Fibroblast of pulmonary artery (primary cell): ENCODE measurements at places on chromosomes 1 and 21.

- no peak for DNase-seq
These were observed 423.3 kb upstream of the ADGRL2 start for GRCh38 chr1:81377406-81377805.

- DNase-seq, result no peak
These were observed 846.9 kb upstream of the ADAMTS5 start for GRCh38 chr21:27813750-27814149.

DNA sequence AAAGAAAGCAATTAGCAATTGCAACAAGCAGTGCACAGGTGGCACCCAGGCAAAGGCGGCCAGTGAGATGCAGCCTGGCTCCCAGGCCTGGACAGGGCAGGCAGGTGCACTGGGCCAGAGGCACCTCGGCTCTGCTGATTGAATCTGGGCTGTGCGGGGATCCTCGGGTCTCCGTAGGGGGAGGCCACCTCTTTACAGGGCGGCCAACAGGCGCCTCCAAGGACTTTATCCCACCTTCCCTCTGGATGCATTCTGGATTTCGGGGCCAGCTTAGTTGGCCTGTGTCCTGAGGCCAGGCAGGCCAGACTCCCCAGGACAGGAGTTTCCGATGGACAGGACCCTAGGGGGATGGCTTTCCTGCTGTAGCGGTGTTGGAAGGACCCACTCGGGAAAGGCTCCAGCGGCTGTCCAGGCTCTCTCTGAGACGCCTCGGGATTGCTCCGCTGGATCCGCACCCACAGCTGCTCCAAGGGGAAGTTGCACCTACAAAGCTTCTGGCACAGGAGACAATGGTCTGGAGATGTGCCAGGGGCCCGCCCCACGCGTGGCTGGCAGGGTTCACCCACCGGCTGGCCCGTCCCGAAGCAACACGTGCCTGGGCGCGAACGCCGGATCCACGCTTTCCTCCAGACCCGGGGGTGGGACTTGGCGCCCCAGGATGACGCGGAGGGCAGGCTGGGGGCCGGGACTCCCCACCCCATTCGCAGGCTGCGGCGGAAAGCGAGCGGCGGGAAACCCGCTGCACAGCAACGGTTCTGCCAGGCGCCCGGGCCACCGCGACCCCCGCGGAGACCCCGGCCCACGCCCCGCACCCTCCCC, 810 bp downstream of the SLC19A1 start:
- DNase-seq, result peak; percentile 70

DNA sequence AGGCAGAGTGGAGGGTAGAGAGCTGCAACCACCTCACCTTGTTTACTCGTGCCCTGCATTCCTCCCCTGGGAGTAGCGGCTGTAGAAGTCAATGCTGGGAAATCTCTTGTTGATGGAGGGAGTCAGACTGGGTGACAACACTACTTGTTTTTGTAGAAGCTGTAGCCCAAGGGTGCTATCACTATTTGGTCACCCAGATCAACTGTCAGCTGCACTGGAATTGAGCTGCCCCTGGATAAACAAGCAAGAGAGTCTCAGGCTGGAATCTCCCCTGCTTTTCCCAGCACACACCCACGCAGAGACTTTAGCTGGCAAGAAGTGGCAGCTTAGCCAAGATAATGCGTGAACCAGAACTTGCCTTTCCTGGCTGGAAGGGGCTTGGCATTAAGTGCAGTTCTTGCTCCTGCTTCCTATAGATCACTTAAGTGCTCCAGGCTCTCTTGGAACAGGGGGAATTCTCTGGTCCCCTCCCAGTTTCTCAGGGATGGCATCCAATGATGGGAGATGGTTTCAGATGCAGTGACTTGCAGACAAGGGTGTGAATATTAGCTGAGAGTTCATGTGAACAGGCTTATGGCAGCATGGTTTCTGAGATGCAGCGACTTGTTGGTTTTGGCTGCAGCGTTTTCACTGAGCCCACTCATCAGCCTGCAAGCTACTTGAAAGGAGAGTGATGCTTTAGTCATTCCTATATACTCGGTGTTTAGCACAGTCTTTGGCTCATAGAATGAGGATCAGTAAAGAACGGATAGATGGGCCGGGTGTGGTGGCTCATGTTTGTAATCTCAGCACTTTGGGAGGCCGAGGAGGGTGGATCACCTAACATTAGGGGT, 16.8 kb downstream of the ATP2B4 start:
- DNase-seq, result peak; percentile 60

DNA sequence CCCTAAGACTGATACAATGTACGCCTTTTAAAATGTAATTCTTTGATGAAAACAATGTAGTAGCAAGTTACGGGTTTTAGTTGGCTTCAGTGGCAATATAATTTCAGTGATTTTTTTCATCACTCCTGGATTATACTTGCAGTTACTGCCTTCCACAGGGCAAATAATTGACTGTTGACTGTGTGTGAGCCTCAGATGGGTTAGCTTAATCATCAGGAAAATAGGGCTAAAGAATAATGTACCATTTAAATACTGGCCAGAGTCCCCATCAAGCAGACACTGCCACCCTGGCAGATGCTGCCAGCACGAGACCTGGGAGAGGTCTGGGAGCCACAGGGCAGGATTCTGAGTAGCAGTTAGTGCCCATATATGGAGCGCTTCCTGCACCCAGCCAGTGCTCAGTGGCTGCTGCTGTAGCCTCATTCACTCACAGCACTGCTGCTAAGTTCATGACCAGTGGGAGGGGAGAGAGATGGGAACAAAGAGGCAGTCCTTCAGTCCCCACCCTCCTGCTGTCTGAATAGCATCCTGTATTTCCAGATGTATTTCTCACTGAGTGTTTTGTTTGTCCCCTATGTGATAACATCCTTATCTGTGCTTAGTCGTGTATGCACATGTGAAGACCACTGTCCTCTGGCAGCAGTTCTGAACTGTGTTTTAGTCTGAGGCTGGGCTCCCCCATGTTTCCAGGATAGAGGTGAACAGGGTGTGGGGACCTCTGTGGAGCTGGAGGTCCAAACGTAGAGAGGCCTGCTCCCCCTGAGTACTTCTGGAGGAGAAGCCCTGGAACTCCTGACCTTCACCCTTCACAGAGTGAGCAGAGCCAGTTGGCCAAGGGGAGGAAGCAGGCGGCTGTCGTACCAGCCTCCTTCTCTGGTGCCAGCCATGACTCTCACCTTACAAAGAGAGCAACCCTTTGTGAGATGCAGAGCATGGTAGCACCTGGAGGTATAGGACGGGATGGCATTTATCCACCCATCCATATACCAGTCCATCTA, 80.4 kb downstream of the ADARB1 start:
- peak; percentile 75 for DNase-seq

GRCh38 chr1:203612932-203613682, 13.5 kb upstream of the ATP2B4 start:
- no peak for DNase-seq

DNA sequence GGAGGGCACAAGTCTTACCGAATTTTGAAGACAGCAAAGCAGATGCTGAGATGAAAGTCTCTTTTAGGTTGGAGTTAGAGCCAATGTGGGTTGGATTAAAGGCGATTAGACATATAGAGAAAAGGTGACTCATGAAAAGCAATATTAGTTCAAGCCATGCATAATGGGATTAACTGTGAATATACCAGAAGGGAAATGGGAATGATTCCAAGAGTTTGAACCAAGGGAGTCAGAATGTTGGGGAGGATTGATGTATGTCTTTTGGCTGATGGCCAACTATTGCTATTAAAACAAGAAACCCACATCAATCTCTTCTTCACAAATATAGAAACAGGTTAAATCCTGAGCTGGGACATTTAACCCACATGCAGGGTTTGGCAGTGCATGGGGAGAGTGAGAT, 1.2 kb downstream of the HMGCS2 start:
- DNase-seq, result no peak

GRCh38 chr1:2050793-2051682, 827 bp downstream of the PRKCZ start:
- no peak for DNase-seq

- DNase-seq, result no peak
These were observed 1.3 kb upstream of the CTRC start for GRCh38 chr1:15436881-15437442.

DNA sequence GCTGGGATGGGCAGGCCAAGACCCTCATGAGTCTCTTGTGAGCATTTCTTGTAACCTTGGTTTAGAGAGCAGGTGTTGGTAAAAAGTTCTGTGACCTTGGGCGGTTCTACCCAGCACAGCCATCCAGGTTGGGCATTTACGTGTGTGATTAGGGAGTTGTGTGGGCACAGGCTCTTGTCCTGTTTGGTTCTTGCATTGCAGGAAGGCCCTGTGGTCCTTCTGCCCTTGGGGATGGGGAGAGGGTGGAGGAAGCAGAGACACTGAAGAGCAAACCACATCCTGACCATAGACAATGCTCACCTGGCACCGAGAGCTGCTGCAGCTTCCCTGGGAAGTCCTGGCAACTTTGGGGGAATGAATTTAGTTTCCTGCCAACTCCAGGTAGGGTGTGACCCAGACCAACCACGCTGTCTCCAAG, 25.6 kb downstream of the RNF187 start:
- DNase-seq, result no peak

GRCh38 chr1:33049371-33049770, 12.7 kb upstream of the AK2 start:
- DNase-seq, result no peak

- DNase-seq, result peak; percentile 45
These were observed 99.9 kb upstream of the TIAM1 start for GRCh38 chr21:31443736-31444521.

- DNase-seq, result no peak
These were observed 47.9 kb upstream of the LAPTM5 start for GRCh38 chr1:30805304-30806003.

GRCh38 chr21:44875316-44875700, 1.8 kb upstream of the PTTG1IP start:
- peak; percentile 67 for DNase-seq

DNA sequence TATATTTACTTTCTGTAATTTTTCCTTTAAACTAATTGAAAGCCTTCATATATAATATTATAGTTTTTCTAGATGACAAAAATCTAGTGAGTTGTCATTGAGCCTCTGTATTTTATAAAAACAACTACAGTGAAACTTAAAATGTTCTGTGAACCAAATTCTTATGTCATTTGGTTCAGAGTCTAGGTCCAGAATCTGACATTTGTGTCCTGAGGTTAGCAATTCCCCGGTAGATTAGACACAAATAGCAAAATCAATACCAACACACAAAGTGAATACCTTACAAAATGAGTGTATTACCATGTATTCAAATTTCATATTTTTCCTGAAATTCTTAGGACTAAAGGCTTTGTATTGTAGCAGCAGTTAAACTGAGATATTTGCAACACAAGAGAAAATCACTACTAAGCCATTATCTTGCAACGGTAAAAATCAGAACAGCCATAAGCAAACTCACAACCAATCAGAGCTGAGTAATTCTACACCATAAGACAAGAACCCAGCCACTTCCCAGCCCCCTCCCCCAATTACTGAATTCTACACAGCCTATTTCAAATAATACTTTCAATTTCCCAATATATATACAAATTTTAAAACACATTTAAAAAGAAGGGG, 573.5 kb downstream of the SMYD3 start:
- no peak for DNase-seq

DNA sequence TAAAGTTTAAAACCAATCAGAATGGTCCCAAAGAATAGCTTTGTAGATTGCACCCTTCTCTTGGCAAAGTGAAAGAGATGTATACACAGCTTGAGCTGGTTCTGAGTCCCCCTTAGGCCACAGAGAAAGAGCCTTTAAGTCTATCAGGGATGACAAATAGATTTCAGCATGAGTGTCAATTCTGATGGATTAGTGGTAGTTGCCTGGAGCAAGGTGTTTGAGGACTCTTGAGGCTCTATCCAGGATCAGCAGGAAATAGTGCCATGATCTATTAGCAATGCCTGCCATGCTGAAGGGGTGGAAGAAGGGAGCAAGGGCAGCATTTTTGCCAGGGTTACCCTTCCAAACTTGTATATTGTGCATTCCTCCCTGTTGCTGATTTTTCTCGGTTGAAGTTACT, 116.6 kb downstream of the ATG4C start:
- no peak for DNase-seq

GRCh38 chr1:193125369-193125768, 3.5 kb downstream of the CDC73 start:
- DNase-seq, result no peak

- DNase-seq, result no peak
These were observed 221.8 kb downstream of the CENPF start for GRCh38 chr1:214824763-214825162.

- peak; percentile 84 for DNase-seq
These were observed 13.9 kb downstream of the WNT2B start for GRCh38 chr1:112522621-112523020.

- no peak for DNase-seq
These were observed 100.3 kb downstream of the SEC16B start for GRCh38 chr1:177869586-177869985.

- DNase-seq, result peak; percentile 74
These were observed 102.3 kb upstream of the TMPRSS2 start for GRCh38 chr21:41610042-41610839.

DNA sequence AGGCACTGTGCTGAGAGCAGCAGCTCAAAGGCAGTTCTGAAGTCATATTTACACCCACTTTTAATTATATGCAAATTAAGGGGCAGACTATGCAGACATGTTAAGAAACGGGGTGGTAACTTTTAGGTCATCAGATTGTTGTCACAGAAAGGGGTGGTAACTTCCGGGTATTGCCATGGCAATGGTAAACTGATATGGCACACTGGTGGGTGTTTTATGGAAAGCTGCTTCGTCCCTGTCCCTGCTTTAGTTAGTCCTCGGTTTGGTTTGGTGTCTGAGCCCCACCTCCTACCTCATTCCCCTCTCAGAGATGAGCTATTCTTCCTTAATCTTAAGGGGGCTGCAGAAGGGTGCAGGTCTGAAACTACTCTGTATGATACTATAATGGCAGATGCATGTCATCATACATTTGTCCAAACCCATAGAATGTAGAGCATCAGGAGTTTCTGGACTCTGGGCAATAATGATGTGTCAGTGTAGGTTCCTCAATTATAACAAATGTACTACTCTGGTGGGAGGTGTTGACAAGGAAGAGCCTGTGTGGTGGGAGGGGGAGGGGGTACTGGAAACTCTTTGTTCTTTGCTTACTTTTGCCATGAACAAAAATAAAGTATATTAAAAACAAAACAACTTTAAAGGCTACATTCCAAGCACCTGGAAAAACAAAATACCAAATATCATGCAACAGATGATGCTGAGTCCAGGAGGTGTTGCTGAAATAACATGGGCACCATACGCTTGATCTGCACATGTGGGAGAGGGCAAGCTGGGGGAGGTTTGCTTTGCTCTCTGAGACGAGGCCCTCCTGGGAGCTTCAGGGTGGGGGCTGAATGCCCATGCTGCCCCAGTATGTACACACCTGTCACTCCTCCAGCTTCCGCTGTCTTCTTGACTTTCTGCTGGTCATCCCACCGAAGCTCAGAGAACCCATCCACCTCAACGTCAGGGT, 6.3 kb downstream of the PARP1 start:
- DNase-seq, result no peak

GRCh38 chr1:225119307-225119706, 189.8 kb downstream of the DNAH14 start:
- no peak for DNase-seq

GRCh38 chr1:199041173-199041914, 402.5 kb downstream of the PTPRC start:
- DNase-seq, result peak; percentile 18
